Activated gamma-delta T cell treated with Interleukin-2 at 50 U/mL for 16 hours (primary cell): ENCODE measurements at places on chromosomes 3 and 15.

GRCh38 chr15:49287481-49287880, 117.4 kb downstream of the GALK2 start:
- DNase-seq: no peak

DNA sequence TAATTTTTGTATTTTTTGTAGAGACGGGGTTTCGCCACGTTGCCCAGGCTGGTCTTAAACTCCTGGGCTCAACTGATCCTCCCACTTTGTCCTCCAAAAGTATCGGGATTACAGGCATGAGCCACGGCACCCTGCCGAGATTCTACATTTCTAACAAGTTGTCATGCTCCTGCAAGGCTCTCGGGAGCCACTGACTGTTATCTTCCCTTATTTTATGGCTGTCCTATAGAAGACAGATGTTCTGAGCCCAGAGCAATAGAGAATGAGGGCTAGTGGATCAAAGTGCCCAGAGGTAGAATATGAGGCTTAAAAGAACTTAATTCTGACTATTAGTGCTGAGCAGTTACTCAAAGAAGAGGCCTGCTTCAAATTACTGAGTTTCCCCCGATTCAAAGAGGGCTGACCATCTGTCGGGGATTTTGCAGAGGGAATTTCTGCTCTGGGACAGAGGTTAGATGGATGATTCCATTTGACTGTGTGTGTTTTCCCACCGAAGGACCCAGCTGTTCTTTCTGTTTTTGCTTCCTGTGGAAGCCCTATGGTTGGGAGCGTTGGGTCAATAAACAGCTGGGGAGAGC, 39.5 kb downstream of the ITPR1 start:
- no peak for DNase-seq

GRCh38 chr3:12799525-12800440, 3.3 kb downstream of the CAND2 start:
- DNase-seq: no peak

DNA sequence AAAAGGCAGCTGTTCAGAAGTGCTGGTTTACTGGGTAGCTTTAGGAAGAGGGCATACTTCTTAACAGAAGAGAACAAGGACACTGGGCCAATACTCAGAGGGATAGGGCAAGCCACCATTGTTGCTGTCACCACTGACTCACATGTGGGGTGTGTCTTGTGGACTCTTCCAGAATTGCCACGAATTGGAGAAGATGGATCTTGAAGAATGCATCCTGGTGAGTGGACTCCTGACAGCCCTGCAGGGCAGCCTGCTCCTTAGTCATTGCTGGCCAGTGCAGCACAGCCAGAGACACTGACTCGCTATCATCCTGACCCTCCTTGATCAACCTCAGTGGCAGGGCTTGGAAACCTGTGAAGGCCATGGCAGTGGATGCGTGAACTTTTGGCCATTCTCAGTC, 62.3 kb downstream of the UBP1 start:
- DNase-seq: no peak

DNA sequence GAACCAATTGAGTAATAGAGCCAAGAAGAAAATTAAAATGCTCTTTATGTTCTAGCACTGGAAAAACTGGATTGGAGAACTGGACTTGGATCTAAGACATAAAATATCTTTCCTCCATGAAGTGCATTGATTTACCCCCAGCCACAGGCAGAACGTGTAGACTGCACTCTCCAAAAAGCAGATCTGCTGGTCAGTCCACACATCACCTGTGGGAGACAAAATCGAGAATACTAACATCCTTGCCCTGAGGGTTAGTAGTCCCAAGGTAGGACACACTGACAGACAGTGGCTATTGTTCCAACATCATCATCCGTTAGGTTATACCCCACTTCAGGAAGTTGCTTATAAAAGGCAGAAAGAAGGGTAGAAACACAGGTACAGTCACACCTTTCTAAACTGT, 257.1 kb upstream of the STT3B start:
- DNase-seq: no peak

- DNase-seq: no peak
Measured at GRCh38 chr3:59608356-59608755, 558.5 kb upstream of the CFAP20DC start.

- DNase-seq: no peak
Measured at GRCh38 chr15:35850284-35850683, 304.3 kb upstream of the DPH6 start.

- DNase-seq: no peak
Measured at GRCh38 chr3:99384596-99384995, 253.8 kb upstream of the COL8A1 start.

- DNase-seq: no peak
Measured at GRCh38 chr3:73954506-73954905, 329.8 kb upstream of the PDZRN3 start.

- no peak for DNase-seq
Measured at GRCh38 chr3:178778589-178778988, 242.4 kb downstream of the KCNMB2 start.

DNA sequence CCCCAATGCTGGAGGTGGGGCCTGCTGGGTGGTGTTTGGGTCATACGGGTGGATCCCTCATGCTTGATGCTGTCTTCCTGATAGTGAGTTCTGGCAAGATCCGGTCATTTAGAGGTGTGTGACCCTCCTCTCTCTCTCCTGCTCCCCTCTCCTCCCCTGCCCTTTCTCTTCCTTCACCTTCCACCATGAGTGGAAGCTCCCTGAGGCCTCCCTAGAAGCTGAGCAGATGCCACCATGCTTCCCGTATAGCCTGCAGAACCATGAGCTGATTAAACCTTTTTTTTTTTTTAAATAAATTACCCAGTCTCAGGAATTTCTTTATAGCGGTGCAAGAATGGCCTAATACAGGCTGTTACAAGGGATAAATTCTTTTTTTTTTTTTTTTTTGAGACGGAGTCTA, 36.3 kb upstream of the IQSEC1 start:
- no peak for DNase-seq

DNA sequence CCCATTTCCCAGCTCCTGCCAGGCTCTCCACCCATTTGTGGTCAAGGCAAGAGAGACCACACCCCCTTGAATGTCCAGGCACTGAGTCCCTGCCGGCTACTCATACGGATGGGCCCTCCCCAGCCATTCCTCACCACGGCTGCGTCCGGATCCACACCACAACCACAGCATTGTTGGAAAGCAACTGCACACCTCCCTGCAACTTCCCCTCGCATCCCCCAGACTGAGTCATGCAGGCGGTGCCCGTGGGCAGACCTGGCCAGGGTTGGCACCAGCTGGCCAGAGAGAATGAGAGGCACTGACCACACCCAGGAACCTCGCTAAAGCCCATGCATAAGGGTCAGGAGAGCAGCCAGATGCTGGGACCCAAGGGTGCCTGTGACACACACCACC, 30.5 kb downstream of the LOXL1 start:
- DNase-seq: no peak

- no peak for DNase-seq
Measured at GRCh38 chr3:64848822-64849221, 161.0 kb upstream of the ADAMTS9 start.

DNA sequence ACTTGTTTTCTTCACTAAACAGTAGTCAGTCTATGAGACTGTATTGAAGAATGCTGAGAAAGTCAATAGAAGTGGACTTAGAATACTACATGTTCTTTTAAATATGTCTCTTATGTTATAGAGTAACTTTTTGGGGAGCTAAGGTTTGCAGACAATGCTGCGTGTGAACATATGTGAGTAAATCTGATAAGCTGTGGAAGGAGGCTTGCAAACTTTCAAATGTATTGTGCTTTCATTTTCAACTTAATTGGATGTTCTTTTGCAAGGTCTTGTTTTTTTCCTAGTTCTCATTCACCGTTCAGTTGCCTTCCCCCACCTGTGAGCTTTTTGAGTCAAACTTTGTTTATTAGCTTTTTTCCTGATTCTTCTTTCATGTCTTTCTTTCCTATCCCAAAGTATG, 176.2 kb downstream of the LPP start:
- DNase-seq: no peak

DNA sequence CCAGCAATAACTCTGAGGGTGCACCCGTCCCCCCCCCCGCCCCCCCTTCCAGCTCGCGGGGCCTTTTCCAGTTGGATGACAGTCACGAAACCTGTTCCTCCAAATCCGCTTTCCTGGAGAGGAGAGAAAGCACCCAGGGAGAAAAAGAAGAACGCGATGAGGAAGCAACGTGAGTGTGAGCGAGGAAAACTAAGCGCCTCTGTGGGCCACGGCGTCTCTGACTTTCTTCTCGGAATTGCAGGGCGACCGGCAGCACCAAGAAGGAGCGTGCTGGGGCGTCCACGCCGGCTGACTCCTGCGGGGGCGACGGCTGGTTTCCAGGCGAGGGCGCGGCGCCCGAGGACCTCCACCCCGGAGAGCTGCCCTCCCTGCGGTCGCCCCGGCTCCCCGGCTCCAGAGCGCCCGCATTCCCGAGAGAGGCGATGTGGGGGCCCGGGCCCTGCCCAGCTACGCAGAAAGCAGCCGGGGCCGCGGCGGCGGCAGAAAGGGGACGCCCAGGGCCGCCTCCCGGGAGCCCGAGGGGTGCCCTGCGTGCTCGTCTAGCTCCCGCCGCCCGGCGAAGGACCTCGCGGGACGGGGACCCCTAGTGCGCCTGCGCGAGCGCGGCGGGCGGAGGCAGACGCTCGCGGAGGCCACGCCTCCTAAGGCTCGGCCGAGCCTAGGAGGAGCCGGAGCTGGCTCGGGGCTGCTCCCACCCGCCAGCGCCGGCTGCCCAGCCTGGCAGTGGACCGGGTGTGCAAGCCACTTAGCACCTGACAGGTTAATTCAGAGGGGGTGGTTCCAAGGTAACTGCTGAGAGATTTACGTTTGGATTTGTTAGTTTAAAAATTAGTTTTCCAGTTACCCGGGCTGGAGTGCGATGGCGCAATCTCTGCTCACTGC, 15.3 kb upstream of the ADIPOQ start:
- DNase-seq: peak; percentile 75

- DNase-seq: no peak
Measured at GRCh38 chr15:89406940-89407607, 72.5 kb upstream of the POLG start.

- DNase-seq: no peak
Measured at GRCh38 chr3:112974178-112974517, 755 bp downstream of the CD200R1 start.

GRCh38 chr3:186241910-186242821, 119.9 kb downstream of the DGKG start:
- peak; percentile 27 for DNase-seq

DNA sequence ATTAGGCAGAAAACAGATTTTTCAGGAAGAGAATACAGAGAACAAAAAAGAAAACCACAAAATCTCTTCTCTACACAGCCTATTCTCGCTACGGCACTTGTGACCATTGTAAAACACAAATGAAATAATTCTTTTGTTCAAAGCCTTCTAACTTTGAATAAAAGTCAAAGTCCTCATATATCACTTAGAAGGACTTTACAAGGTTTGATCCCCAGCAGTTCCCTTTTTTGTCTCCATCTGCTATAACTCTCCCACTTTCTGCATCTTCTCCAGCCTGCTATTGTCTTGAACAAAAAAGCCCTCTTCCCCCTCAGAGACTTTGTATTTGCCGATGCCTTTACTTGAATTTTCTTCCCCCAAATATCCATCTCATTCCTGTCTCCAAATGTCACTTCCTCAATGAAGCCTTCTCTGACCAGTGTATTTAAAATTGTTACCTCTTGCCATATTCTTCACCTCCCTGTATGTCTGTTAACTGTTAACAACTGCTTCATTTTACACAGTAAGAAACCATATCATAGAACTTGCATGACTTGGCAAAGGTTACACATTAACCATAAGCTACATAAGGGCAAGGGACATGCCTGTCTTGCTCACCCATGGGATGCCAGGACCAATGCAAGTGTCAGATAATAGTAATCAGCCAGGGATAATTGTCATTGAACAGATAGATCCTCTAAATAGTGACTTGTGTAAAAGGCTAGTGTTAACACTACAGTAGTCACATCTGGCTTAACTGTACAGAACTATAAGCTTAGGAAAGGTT, 122.4 kb downstream of the CBLB start:
- DNase-seq: no peak

- DNase-seq: no peak
Measured at GRCh38 chr3:134545818-134546217, 60.0 kb downstream of the CEP63 start.

DNA sequence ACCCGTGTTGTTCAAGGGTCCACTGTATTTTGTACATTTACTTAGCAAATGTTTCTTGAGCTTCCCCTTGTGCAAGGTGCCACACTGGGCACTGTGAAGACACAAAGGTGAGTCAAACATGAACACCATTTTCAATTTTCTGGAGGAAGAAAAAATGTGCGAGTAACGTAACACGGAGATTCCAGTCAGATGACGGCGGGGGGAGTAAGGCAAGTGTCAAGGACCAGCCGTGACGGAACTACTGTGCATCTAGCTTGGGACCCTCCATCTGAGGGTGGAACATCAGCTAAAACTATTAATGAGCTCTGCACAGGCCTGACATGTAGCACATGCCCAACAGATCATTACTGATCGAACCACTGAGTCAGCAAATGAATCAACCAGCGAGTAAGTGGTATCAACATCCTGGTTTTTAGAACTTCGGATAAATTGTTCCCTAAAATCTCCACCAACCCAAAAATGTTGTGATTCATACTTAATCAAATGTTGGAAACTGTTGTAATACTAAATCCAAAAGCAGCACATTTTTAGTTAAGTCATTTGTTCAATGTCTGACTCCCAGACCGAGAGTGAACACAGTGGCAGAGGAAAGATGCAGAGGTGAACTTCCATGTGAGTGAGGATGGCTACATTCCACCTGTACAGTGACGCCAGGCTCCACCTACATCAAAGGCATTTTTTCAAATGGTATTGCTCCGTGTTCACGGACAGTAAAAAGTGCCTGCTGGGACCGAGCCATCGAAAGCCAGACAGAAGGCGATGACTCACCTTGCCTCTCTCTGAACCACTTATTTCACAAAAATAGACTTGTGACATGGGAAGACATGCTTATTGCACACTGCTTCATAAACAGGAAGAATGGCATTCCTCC, 172.2 kb downstream of the ATP10A start:
- DNase-seq: no peak

DNA sequence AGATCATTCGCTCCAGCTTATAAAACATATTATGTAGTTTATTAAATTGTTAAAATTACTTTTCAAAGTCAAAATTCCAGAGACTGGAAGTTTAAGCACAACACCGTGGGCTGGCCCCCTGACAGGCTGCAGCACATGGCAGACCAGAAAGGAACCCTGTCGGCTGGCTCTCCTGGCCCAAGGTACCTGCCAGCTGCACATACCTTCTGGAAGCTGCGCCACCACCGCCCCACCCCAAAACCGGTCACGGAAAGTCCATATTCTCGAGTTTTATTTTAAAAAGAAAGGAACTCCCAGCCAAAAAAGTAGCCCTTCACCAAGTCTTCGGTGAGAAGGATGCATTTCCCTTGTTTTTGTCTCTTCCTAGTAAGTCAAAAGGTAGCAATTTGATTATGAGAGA, 94.6 kb downstream of the FOXP1 start:
- no peak for DNase-seq

GRCh38 chr3:100480081-100480480, 12.3 kb upstream of the TMEM45A start:
- no peak for DNase-seq
